ENCODE measurements at places on chromosomes 13 and 19.

GRCh38 chr13:44219577-44220548 lies 153.8 kb upstream of the SERP2 start:
- no peak for DNase-seq

DNA sequence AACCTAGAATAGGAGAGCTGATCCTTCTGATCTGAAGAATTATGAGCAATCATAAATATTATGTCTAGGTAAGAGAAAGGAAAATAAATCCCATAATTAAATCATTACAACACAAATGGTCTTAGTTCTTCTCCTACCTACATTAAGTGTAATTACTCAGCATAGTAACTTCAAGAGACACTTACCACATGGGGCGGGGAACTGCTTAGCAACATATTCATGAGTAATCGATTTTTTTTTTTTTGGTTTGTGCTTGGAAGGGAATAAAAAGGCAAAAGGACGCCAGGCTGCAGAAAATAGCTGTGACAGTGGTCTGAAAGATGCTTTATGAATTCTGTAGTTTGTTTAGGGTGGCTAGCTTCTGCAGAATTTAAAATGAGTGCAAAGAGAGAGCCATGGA lies 103.3 kb upstream of the HTR2A start:
- DNase-seq: no peak

DNA sequence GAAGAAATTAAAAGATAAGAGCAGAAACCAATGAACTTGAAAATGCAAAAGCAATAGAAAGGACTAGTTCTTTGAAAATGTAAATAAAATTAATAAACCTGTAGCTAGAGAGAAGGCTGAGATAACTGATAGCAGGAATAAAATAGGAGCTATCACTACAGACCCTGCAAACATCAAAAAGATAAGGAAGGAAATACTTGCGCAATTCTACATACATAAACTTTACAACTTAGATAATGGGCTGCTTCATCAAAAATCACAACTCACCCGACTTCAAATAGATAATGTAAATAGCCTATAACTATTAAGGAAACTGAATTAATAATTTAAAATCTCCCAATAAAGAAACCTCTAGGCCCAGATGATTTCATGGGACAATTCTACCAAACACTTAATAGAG lies 3.5 kb upstream of the ATP4B start:
- DNase-seq: no peak

DNA sequence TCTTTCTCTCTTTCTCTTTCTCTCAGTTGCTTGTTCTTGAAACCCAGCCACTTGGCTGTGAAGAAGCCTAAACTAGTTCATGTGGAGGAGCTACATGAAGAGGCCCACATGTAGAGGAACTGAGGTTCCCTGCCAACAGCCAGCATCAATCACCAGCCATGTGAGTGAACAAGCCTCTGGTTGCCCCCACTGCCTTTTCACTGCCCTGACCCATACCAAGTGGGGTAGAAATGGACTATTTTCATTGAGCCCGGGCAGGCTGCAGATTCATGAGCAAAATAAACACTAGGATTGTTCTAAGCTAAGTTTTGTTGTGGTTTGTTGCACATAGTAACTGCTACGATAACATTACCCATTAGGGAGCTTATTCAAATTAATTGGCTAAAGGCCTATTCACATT lies 78.7 kb upstream of the FAM216B start:
- DNase-seq: no peak

DNA sequence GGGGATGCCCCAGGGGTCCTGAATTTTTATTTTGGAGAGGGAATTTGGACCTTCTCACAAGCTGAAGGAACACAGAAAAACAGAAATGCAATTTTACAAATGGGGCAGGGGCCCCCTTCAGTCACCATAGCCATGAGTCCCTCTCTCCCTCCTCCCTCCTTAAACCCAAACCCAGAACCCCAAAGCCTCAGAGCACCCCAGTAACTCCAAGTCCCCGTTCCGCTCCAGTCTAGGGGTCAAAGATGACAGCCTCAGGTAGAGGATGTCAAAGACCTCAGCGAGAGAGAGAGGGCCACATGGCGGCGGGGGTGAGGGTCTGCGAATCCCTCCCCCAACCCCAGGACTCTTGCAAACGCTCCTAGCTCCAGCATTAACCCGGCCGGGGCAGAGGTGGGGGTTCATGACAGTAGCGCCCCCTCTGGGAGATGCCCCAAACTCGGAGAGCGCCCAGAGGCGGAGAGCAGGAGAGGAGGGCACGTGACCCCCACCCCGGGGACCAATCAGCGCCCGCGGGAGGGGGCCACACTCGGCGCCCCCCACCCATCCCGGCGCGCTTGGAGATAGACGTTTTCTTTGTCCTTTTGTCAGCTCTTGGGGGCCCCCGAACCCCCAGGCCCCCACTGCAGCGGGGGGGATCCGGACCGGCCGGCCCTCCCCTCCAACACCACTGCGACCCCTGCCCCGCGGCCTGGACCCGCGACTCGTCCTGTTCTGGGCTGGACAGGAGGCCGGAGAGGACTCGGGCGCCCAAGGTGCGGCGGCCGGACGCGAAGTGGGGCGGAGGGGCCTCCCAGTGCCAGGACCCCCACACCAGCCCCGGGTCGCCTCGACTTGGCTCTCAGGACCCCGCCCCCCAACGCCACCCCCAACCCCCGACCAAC lies 20.8 kb upstream of the SEMA6B start:
- no peak for DNase-seq

DNA sequence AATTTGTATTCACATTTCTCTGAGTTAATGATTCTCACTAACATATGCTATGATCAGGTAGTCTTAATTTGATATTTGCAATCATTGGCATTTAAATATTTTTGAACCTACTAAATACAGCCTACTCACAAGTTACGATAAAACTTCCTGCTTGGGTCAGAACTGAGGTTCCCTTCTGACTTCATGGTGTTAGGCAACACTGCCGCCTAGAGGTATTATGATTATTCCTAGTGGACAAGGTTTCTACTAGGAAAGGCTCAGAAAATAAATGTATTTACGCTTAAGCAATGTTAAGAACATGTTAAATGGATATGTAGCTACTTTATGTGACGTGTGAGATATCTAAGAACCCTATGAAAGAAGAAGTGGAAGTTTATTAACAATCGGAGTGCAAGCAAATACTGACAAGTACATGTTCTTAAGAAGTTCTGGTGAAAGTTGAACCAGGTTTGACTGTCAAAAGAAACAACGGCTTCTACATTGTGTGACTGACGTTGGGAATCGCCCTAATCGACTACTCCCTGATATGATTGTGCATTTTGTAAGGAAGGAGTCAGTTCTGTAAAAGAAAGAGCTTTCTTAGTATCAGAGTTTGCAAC lies 1395.8 kb downstream of the SLITRK5 start:
- DNase-seq: no peak

DNA sequence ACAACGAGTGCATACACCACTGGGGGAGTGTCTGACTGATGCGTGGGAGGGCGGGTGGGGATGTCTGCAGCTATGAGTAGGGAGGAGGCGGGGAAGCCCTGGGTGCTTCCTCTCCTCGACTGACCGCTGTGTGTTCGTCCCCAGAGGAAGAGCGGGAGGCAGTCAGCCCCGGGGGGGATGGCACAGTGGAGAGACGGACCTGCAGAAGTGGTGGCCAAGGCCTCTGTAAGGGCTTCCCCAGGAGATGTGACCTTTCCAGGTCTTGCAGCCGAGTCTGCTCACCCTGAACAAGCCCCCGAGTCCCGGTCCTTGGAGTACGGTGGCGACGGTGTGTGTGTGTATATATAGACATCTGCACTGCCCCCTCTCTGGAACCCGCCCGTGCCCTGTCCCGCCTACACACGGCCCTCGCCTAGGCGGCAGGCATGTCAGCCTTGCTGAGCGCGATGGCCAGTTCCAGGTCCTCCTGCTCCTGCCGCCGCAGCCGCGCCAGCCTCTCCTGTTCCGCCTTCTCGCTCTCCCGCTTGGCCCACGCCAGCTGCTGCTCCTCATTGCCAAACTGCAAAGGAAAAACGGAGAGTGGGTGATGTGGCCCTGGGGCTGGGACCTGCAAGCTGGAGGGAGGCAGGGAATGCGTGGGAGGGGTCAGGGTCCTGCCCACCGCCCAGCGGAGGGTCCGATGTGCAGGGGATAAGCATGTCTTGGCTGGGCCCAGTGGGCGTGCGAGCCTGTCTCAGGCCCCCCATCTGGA lies 30.8 kb downstream of the KLF2 start:
- DNase-seq: no peak

GRCh38 chr19:1699998-1700732 lies 47.8 kb upstream of the TCF3 start:
- no peak for DNase-seq

DNA sequence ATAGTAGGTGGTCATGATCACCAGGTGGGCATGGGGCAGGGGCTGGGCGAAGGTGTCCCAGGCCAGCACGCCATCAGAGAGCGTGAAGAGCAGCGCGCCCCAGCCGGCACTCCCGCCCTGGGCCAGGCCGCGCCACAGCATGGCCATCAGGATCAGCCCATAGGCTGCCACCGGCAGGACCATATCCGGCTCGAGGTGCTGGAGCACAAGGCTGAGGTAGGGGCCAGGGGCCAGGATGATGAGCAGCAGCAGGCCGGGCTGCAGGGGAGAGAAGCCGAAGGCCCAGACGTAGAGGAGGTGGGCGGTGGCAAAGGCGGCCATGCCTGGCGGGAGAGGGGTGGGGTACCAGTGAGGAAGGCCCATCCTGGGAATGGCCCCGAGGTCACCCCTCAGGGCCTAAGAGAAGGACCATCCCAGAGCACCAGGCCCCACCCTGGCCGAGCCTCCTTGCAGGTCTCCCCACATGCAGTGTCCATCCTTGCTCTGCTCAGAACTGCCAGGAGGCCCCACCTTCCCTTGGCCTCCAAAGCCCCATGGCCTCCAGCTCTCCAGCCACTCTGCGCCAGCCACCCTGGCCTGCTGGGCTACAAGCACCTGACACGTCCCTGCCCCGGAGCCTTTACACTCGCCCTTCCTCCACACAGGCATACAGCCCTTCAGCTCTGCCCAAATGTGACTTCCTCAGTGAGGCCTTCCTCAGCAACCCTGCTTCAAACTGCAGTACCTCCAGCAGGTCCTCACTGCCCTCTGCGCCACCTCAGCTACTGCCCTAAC lies 1.1 kb downstream of the TMEM86B start:
- DNase-seq: no peak

- DNase-seq: no peak
Measured at GRCh38 chr19:42196011-42197001, 21.2 kb downstream of the DEDD2 start.

- no peak for DNase-seq
Measured at GRCh38 chr13:43303033-43303729, 279.8 kb downstream of the DNAJC15 start.

DNA sequence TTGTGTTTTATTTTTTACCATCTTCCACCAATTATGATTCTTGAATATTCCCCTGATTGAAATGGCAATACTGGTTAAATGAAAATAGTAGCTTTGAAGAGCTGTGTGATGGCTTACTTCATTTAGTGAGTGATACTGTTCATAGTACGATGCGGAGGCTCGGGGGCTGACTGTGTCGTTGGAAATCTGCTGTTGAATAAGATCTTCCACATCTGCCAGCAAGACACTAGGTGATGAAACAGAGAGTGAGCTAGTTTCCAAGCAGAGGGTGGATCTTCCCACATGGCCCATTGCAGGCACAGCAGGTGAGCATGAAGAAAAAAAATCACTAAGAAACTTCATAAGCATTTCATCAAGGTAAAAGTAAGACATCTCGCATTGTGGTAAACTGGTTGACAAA lies 22.5 kb downstream of the CPB2 start:
- no peak for DNase-seq

DNA sequence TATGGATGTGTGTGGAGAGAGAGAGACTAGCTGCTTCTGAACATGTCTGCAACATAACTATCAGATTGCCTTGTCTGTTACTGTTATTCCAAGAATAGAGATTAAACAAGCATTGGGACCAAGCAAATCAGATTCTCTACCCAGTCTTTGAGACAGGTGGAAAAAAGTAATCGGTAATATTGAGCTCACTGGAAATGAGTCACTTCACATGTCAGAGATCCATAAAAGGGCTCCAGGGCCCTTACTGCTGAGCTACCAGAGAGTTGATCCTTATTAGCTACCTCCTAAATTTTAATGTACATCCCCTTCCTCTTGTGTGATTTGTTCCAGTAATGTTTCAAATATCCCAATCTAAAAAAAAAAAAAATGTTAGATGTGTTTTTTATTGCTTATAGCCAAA lies 2118.0 kb downstream of the PCDH9 start:
- DNase-seq: no peak

DNA sequence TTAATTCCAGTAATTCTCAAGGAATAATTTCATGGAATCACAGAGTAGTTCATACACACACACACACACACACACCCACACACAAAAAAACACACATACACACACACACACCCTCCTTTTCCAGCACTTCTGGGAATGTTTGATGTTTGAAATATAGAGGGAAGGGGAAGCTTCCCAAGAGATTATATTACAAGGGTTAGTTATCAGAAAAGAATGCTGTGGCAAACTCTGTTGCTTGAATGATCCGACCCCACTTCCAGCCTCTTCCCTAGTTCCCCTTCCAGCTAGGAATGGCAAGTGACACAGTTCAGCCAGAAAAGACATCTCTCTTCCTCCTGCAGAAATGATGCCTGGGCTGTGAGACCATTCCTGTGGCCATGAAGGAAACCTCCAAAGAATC lies 49.9 kb downstream of the KCTD12 start:
- no peak for DNase-seq

GRCh38 chr13:35720690-35721554 lies 244.4 kb upstream of the MAB21L1 start:
- DNase-seq: no peak

GRCh38 chr19:33740811-33741396 lies 55.8 kb upstream of the KCTD15 start:
- DNase-seq: no peak

GRCh38 chr13:39034085-39034484 lies 3.8 kb downstream of the PROSER1 start:
- DNase-seq: no peak

DNA sequence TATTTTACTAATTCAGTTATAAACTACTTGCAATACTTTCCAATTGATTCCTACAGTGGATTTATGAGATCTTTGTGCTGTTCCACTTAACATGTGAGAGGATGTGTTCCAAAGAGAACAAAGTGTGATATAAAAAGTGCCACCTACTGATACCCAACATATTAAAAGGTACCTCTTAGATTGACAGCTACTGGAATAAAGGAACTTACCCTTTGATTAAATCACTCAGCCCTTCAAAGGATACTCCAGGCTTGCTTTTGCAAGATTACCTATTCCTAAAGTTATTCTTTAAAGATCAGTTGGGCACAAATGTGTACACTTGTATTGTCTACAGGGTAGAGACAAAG lies 65.9 kb downstream of the DCT start:
- DNase-seq: no peak

GRCh38 chr19:51777570-51778462 lies 16.8 kb downstream of the FPR2 start:
- DNase-seq: no peak
